KG1 (cell line): ENCODE measurements at places on chromosomes 6 and 20.

DNA sequence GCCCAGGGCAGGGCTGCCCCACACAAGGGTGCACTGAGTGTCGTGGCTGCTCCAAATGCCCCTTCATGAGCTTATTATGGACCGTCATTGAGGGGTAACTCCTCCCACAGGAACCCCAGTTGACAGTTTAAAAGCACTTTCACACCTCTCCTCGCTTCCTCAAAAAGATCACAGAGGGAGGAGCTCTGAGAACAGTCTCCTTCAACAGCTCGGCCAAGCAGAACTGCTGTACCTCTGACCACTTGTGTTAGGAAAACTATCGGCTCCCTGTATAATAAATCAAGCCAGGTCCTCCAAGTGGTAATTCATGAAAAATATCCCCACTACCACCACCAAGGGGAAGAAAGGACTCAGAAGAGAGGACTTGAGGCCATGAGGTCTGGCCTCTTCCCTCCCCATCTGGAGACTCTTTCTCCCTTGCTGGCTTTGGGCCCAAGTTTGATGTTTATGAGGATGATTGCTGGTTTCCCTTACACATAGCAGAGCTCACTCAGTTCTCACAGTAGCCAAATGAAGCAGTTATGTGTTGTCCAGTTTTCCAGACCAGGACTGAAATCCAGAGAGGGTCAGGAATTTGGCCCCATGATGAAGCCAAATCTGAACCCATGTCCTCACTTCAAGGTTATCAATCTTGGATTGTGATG lies 8.7 kb downstream of the SNX21 start:
- DNase-seq: no peak

GRCh38 chr6:152110886-152111820 lies 303.7 kb downstream of the ESR1 start:
- no peak for DNase-seq

- no peak for DNase-seq
Observed at GRCh38 chr6:31713991-31714684, 1.0 kb upstream of the LY6G6D start.

DNA sequence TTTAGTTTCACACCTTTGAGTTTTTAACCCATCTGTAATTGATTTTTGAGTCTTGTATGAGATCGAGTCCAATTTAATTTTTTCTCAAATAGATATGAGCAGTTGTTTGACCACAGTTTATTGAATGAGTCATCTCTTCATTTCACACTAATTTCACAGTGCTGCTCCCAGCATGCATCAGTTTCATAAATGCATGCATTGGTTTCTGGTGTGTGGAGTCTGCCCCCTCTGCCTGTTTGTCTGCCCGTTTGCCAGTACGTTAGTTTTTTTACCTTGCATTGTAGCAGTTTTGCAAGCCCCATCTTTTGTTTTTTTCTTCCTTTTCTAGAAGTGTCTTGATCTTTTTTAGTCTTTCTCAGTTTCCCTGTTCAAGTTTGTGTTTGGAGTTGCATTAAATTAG lies 11.9 kb downstream of the SLX4IP start:
- no peak for DNase-seq

DNA sequence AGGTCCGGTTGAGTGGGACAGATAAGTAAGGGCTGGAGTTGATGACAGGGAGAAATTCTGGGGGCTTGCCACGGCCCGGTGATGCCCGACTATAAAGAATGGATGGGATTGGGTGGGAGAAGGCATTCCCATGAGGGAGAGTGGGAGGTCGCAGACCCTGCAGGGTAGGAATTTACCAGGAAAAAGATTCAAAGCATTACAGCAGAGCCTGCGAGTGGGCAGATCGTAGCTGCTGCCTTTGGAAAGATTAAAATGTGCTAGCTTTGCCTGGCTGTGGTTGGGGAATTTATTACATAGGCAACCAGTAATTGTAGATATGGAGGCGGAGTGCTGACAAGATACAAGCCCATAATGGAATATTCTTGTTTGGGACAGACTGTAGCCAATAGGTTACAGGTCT lies 49.5 kb downstream of the KDM1B start:
- DNase-seq: no peak

GRCh38 chr6:117602899-117603588 lies 733 bp upstream of the GOPC start:
- DNase-seq: no peak

- no peak for DNase-seq
Observed at GRCh38 chr6:8939615-8940014, 504.3 kb upstream of the SLC35B3 start.

GRCh38 chr6:157184202-157185015 lies 138.9 kb downstream of the TMEM242 start:
- DNase-seq: no peak

DNA sequence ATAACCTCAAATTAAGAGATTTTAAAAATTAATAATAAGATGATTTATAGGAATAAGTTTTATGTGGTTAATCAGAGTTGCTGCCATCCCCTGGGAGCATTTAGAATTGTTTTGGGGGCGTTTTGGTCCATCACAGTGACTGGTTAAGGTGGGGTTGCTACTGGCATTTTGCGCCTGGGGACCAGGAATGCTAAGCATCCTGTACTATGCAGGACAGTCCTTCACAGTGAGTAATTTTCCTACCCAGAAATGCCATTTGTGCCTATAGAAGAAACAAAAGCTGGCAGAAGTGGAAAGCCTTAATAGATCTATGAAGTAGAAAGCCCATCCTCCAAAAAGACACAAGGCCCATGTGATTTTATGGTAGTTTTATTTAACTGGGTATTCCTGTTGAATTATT lies 118.0 kb downstream of the ANKS1A start:
- DNase-seq: no peak
